Stimulated activated naive CD4-positive, alpha-beta T cell (primary cell): ENCODE measurements at places on chromosomes 5 and 9.

- DNase-seq = no peak
Measured at GRCh38 chr9:109771087-109771486, 8.9 kb upstream of the PALM2AKAP2 start.

DNA sequence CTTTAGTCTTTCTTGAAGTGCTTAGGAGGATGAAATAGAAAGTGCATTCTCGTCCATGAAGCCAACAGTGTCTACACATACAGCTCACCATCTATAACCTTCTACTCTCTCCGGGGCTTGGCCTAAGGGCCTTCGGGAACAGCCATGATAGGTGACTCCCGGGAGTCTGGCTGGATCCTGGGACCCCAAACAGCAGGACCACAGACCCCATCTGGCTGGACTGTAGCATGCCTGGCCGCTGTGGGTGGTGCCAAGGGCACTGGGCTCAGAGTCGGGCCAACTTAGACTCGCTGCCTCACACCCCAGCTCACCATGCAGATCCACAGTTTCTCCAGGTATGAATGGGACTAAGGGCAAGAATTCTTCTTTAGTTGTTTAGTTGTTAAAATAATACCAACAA, 16.3 kb downstream of the GABBR2 start:
- no peak for DNase-seq

DNA sequence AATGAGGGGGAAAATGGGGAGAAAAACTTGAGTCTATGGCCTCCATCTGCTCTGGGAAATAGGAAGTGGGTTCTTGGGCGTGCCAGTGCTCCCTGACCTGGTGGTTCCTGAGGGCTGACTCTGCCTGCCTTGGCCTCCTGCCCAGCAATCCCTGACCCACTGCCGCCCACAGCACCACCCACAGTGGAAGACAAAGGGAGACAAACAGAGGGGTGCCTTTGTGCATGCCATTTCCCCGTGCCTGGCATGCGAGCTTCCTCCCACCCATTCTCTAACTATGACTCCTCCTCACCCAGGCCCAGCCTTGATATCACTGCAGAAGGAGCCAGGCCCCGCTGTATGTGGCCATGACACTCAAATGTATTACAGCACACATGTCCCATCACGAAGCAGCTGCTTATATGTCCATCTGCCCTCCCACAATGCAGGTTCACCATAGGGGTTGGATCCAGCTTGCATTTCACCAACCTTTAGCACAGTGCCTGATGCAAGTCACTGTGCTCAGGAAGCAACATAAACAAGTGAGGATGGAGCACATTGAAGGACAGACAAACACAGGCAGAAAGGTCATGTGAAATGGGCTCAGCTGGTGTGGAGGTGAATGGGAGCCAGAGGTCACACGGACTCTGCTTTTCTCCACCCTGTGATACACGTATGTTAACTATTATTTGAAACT, 84.4 kb downstream of the ADRB2 start:
- DNase-seq = no peak

DNA sequence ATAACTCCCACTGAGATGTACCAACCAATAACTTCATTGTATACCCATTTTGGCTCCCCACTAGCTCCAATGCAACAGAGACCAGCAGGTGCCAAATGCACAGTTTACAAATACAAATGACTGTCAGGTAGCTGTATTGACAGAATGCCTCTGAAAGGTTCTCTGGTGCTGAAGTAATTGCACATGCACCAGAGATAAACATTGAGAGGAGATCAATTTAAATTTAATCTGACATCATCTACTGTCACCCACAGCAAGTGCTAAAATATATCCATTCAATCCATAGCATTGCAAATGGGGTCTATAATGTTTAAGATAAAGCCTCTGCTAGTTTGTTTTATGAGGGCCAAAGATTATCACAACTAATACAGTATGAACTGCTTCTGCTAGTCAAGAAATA, 80.2 kb downstream of the STX17 start:
- DNase-seq = no peak

GRCh38 chr5:158538506-158539074, 561.1 kb downstream of the EBF1 start:
- DNase-seq = no peak

GRCh38 chr9:37676411-37676830, 25.7 kb downstream of the FRMPD1 start:
- DNase-seq = no peak

DNA sequence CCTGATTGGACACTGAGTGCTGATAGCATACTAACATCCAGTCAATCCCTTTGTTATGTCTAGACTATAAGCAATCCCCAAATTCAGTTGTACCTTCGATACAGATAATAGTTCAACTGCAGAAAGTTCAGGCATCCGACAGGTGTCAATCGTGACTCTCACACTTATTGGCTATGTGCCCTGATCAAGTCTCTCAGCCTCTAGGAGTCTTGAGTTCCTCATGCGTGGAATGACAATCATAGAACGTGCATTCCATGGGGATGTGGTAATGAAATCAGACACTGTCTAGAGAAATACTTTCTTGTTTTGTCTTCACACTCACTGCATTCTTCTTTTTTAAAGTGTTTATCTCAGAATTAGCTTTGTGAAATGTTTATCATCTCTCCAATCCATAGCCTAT, 4.8 kb downstream of the ANKRD34B start:
- DNase-seq = no peak

DNA sequence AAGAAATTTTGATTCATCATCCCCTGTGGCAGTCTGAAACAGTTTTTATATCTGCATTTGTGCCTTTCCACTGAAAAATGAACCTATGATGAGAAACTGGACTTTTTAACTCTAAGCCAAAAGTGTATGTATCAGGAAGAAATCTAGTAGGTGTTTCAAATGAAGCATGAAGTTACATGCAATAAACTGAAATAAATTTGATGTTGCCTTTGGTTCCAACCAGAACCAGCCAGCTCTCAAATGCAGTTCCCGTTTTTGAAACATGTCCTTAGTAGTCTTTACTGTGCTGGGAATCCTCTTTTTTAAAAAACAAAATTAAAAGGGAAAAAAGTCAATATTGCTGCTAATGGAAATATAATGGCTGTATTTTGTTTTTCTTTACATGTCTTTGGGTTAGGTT, 43.9 kb downstream of the HACD4 start:
- no peak for DNase-seq

- DNase-seq = no peak
Measured at GRCh38 chr5:54757541-54757940, 227.9 kb downstream of the ESM1 start.

- no peak for DNase-seq
Measured at GRCh38 chr5:151664694-151665585, 21.8 kb downstream of the SPARC start.

DNA sequence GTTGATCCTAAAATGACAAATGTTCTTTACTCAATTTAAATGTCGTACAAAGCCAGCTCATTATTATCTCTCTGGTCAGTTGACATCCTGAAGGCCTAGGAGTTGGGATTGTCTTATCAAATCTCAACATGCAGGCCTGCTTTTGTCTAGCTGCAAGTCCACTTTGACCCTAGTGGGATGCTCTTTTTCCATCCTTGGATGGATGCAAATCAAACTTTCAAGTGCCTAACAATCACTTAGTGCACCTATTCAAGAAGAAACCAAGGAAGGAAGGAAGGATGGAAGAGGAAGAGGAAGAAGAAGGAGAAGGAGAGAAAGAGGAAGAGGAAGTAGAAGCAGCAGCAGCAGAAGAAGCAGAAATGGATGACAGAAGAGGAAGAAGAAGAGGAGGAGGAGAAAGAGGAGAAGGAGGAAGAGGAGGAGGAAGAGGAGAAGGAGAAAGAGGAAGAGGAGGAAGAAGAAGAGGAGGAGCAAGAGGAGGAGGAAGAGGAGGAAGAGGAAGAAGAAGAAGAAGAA, 109.6 kb downstream of the PIK3R1 start:
- DNase-seq = no peak

DNA sequence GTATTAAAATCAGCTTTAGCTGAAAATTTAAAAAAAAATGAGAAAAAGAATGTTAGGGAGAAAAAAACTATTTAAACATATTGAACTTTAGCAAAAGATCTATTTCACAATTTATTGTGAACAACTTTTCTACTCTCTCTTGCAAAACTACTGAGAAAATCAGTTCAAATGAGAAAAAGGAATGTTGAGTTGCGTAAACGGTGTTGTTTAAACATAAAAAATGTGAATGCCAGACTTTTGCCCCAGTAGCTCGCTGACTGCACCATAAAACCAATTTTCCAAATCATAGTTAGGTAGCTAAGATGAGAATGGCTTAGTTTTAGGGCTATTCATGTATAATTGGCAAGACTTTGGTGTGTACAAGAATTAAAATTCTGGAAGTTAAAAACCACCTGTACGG, 13.4 kb upstream of the RAD23B start:
- DNase-seq = no peak

- peak; percentile 42 for DNase-seq
Measured at GRCh38 chr5:80082731-80083100, 47.6 kb downstream of the THBS4 start.

GRCh38 chr5:80985600-80986228, 25.6 kb downstream of the RASGRF2 start:
- DNase-seq = peak; percentile 23

GRCh38 chr5:177116631-177117373, 16.8 kb upstream of the NSD1 start:
- DNase-seq = peak; percentile 70

- no peak for DNase-seq
Measured at GRCh38 chr5:150694612-150695011, 6.2 kb downstream of the RBM22 start.

DNA sequence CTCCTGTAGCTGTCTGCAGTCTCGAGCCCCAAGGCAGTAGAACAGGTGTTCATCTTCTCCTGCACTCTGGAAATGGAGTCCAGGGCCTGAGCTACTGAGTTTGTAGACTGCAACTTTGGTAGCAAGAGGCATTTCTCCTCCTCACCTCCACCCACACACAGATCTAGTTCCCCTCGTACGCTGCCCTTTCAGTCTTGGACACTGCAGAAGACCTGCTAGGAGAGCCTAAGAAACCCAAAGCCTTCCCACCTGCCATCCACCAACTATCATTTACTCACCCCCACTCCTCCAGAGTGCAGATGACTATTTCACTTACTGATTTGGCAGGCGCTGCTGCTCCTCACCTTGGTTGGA, 59.0 kb downstream of the KCNIP1 start:
- DNase-seq = no peak

DNA sequence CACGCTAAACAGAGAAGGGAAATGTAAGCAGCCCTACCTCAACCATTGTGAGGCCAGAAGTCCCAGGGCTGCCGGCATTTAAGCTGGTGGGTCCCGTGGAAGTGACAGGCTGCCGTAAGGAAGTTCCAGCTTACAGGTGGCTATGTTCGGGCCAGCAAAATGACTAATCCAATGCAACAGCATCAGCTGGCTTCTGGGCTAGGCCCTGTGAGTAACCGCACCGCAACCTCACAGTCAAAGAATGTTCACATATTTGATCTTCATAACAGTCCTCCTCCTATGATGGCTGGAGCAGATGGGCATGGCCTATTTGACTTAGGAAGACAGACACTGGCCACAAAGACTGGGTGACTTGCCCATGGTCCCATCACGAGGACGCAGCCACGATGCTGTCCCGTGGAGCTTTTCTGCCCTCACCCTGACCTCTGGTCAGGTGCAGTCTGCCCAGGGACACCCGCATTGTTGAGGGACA, 88.2 kb downstream of the LIFR start:
- DNase-seq = no peak
